Subcutaneous adipose tissue (tissue), 4 donors: ENCODE measurements at places on chromosomes 7 and 10. TPM values are rescaled to one million over a fixed set of nuclear protein-coding genes. Genes with fewer than 3 reads are reported as not detected.

Gene CFAP43
- not detected for total RNA-seq

Gene CDC14C
- not detected for total RNA-seq

Gene HMX3
- not detected for total RNA-seq

Gene CACNB2
- 1.9 TPM for total RNA-seq

Gene NUTM2D
- 3.5 TPM for total RNA-seq

Gene METTL2B
- total RNA-seq, result 19.8 TPM

Gene NPS
- total RNA-seq, result not detected

Gene ZNRF2
- 23.0 TPM for total RNA-seq

Gene PIP
- not detected for total RNA-seq

Gene GAD2
- not detected for total RNA-seq

Gene CCNY
- 39.2 TPM for total RNA-seq

Gene TUBAL3
- not detected for total RNA-seq

Gene FOXP2
- 11.3 TPM for total RNA-seq

Gene MAT1A
- not detected for total RNA-seq

Gene PRXL2A
- 254 TPM for total RNA-seq

Gene CPA1
- total RNA-seq, result 0.66 TPM

Gene GRID2IP
- not detected for total RNA-seq

Gene SEC24C
- total RNA-seq, result 36.7 TPM

Gene UMAD1
- 13.0 TPM for total RNA-seq

Gene SLC18A2
- 0.51 TPM for total RNA-seq

Gene FAM25C
- not detected for total RNA-seq

Gene TMEM184A
- total RNA-seq, result not detected

Gene CALHM1
- total RNA-seq, result not detected

Gene VENTX
- total RNA-seq, result 2.3 TPM

Gene ZNF117
- total RNA-seq, result 67.8 TPM

Gene C1QL3
- not detected for total RNA-seq

Gene DGKI
- total RNA-seq, result 2.1 TPM

Gene PTER
- 28.2 TPM for total RNA-seq

Gene SEMA3D
- total RNA-seq, result 3.1 TPM

Gene PPP1R17
- not detected for total RNA-seq

Gene RBP3
- not detected for total RNA-seq

Gene ACTA2
- 123 TPM for total RNA-seq

Gene SPDYE1
- total RNA-seq, result not detected

Gene ADCYAP1R1
- 12.8 TPM for total RNA-seq

Gene SPDYE16
- 3.8 TPM for total RNA-seq

Gene ZNF273
- total RNA-seq, result 8.1 TPM

Gene MOGAT3
- total RNA-seq, result not detected

Gene C7orf33
- not detected for total RNA-seq

Gene SCART1
- total RNA-seq, result 2.1 TPM

Gene JAKMIP3
- 0.44 TPM for total RNA-seq

Gene ZNF138
- total RNA-seq, result 12.9 TPM

Gene GOT1
- 6.2 TPM for total RNA-seq

Gene SFMBT2
- 8.2 TPM for total RNA-seq

Gene ENKUR
- total RNA-seq, result not detected

Gene GPR85
- total RNA-seq, result 1.7 TPM

Gene OR13A1
- total RNA-seq, result not detected

Gene HOGA1
- total RNA-seq, result 5.9 TPM

Gene NKX1-2
- total RNA-seq, result not detected

Gene SLC13A1
- total RNA-seq, result not detected

Gene RBM48
- 9.4 TPM for total RNA-seq

Gene ADAM22
- total RNA-seq, result 5.8 TPM

Gene ADD3
- 139 TPM for total RNA-seq

Gene COL17A1
- 0.19 TPM for total RNA-seq

Gene NME8
- not detected for total RNA-seq

Gene UNCX
- total RNA-seq, result not detected

Gene COL13A1
- 0.44 TPM for total RNA-seq

Gene TFEC
- total RNA-seq, result 77.7 TPM

Gene ADAP1
- 8.9 TPM for total RNA-seq
